ENCODE measurements at places on chromosomes 13 and 19. TPM values are rescaled to one million over a fixed set of nuclear protein-coding genes. Genes with fewer than 3 reads are reported as not detected.

Gene PSG11
- total RNA-seq = not detected

Gene CC2D1A
- 18.7 TPM for total RNA-seq

Gene KASH5
- not detected for total RNA-seq

Gene C19orf85
- total RNA-seq = not detected

Gene NCCRP1
- not detected for total RNA-seq

Gene IGFL2
- total RNA-seq = not detected

DNA sequence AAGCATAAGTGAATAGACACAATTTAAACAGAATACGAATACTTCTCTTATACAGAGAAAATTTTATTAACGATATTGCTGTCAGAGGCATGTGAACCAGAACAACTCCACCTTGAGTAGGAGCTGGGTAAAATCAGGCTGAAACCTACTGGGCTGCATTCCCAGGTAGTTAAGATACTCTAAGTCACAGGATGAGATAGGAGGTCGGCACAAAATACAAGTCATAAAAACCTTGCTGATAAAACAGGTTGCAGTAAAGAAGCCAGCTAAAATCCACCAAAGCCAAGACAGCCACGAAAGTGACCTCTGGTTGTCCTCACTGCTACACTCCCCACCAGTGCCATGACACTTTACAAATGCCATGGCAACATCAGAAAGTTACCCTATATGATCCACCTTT, 49.2 kb upstream of the TRPC4 start:
- DNase-seq = no peak

DNA sequence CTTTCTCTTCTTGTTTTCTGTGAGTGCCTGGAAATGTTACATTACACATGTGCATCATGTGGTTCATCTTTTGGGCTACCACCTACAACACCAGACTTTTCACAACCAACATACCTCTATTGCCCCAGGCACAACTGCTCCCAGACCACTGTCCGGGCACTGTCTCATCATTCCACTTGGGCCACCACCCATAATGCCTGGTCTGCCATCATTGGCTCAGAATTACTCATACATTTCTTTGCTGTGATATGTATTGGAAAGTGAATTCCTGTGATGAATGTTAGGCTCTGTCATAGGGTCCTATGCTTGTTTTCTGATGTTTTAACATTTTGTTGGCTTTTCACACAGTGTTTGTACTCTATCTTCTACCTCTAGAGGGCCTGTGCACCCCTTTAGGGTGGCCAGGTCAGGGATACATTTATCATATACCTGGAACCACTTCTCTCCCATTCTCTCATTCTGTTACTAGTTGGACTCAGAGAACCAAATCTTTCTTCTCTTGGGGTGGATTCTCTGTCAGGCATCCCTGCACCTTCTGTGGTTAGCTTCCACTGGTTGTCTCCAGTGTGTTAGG, 172.8 kb downstream of the NHLRC3 start:
- no peak for DNase-seq

- DNase-seq = no peak
These were observed 21.4 kb downstream of the NAXD start for GRCh38 chr13:110636701-110637201.

GRCh38 chr19:53019684-53020083, 6.0 kb downstream of the ERVV-1 start:
- DNase-seq = no peak

- DNase-seq = no peak
These were observed 34.9 kb downstream of the LRCH1 start for GRCh38 chr13:46587807-46588418.

DNA sequence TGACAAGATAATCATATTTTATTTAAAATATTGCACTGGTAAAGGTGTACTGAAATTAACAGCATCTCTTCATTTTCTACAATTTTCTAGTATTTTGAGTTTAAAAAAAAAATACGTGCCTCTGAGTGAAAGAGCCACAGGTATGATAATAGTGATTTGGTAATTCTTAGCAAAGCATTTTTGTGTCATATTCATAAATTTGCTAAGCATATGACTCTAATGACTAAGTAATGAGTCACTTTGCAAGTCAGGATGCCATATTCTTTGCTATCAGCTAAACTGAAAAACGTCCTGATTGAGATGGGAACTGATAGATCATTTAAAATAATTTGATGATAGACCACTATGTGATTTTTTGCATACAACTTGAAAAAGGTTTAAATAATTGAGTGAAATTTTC, 136.1 kb upstream of the IRS2 start:
- DNase-seq = no peak

GRCh38 chr19:10923260-10924112, 5.0 kb downstream of the YIPF2 start:
- peak; percentile 46 for DNase-seq

DNA sequence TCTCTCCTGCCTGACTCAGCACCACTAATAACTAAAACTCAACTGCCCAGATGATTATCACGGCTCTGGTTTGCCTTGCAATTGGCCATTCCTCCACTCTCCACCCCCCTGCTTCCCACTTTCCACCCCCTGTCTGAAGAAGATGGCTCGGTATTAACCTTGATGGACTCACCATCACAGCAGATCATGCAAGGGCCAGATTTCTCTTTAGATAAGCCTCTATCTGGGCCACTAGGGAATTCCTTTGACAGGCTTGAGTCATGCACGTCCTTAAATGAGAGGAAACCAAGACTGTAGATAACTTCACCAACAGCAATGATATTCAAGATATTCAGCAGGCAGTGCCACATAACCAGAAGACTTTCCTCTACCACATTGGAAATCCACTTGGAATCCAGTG, 131.1 kb upstream of the NBEA start:
- DNase-seq = no peak

GRCh38 chr19:34075661-34076091, 96.6 kb upstream of the LSM14A start:
- DNase-seq = no peak

- no peak for DNase-seq
These were observed 122.3 kb downstream of the RFC3 start for GRCh38 chr13:33940256-33940655.

- no peak for DNase-seq
These were observed 23.5 kb downstream of the RASA3 start for GRCh38 chr13:114108894-114109293.

DNA sequence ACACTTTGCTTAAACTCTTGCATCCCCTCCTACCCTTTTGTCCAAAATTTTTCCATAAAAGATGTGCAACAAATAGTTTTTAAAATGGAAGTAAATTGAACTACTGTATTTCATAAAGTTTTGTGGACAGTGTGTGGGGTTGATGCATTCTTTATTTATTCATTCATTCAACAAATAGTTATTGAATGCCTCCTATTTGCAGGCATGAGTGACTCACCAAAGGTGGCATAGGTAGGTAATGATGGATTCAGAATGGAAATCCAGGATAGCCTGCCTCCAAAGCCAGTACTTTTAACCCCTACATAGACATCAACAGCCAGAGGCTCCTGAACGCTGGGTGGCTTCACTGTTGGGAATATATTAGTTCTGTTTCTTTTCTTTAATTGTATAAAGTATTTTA, 2.4 kb upstream of the CSNK1A1L start:
- no peak for DNase-seq

DNA sequence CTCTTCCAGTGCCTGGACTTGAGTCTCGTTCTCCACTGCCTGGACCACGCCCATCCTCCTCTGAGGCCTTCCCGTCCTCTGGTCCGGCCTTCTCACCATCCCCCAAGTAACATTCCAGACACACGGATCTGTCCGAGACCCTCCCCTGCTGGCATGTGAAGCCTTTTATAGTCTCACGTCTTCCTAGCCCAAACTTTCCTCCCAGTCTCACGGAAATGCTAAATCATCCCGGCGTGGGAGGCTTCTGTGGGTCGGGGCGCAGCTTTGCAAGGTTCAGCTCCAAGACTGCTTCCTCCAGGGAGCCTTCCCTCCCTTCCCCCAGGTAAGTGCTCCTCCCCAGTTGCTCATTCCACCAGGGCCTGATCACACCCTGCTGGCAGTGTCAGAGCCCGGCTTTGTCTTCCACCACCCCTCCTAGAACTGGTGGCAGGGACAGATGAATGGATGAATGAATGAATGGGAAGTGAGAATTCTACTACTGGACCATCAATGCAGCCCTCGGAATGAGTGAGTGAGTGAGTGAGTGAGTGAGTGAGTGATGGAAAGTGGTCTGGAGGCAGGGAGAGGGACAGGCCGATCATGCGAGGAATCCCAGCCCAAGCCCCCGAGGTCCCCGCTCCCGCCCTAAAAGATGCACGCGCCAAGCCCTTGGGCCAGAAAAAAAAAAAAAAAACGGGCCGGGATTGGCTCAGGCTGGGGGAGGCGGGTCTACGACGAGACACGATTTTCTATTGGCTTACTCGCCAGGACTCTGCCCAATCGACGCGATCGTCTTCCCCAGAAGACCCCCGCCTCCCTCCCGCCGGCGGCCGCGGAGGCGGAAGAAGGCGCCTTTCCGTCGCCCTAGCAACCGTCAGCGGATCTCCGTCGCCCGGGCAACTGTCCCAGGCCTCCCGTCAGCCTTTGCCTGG, 9.3 kb downstream of the EPHX3 start:
- DNase-seq = peak; percentile 94

- no peak for DNase-seq
These were observed 10.7 kb upstream of the PABPC3 start for GRCh38 chr13:25085125-25085742.

DNA sequence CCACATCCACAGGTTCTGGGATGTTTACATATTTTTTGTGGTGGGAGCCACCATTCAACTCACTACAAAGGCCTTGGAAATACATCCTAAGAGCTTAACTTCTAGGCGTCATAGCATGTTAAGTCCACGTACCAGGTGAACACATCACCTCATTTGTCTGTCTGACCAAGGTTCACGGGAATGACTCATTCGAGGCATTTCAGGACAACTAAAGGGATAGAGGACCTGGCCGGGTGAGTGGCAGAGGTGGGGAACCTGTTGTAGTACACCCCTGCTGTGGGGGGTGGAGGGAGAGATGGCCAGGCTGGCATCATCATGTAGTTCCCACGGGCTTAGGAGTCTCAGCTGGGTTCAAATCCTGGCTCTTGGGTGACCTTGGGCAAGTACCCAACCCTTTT, 51.5 kb downstream of the BICRA start:
- DNase-seq = no peak

DNA sequence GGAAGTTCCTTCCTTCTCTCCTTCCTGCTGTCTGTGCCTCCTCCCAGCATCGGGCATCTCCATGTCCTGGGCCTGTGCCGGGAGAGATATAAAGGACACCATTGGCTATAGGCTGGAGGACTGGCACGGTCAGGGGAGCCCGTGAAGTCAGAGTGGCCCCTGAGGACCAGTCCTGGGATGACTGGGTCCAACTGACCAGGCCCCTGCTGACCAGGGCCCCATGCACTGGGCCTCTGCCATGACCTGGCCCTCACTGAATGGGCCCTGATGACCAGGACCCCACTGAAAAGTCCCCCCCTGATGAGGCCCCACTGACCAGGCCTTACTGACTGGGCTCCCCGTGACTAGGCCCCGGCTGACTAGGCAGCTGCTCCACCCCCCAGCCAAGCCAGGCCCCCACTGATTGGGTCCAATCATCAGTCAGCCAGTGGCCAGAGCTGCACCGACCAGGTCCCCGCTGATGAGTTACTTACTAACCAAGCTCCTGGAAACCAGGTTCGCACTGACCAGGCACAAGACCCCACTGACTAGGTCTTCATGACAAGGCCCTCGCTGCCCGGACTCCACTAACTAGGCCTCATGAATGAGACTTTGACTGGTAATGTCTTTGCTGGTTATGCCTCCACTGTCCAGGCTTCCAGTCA, 20.0 kb upstream of the ZNF14 start:
- no peak for DNase-seq

GRCh38 chr19:29263305-29264135, 50.6 kb upstream of the UQCRFS1 start:
- DNase-seq = no peak

- no peak for DNase-seq
These were observed 710.9 kb upstream of the SPRY2 start for GRCh38 chr13:81051873-81052272.

GRCh38 chr13:29428310-29429181, 166.9 kb downstream of the SLC7A1 start:
- DNase-seq = peak; percentile 77

DNA sequence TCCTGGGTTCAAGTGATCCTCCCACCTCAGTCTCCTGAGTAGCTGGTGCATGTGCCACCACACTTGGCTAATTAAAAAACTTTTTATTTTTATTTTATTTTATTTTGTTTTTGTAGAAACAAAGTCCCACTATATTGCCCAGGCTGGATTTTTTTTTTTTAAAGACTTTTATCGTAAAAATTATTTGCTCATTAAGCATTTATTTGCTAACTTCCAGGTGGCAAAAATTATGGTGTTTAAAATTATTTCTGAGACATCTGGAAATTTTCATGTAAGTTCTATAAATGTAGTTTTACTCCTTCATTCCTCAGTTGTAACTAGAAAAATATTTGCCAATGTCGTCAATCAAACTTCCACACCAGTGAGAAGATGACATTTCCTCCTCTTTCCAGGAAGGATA, 233.3 kb upstream of the DACH1 start:
- DNase-seq = no peak

DNA sequence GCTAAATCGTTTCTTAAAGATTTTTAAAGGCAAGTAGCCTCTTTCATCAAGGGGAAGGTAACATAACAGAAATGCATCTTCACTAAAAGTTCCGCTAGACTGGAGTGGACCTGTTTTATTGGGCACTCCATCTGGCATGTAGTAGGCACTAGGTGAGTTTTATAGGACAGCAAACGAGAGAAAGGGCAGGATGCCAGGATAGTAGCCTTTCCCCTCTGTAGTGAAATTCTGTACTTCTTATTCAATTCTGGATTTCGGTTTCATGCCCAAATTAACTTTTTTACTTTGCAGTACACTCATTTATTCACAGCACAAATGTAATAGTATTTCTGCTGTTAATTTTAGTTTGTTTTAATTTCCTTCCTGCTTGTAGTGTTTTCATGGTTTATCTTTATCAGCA, 45.2 kb downstream of the GPR180 start:
- no peak for DNase-seq

DNA sequence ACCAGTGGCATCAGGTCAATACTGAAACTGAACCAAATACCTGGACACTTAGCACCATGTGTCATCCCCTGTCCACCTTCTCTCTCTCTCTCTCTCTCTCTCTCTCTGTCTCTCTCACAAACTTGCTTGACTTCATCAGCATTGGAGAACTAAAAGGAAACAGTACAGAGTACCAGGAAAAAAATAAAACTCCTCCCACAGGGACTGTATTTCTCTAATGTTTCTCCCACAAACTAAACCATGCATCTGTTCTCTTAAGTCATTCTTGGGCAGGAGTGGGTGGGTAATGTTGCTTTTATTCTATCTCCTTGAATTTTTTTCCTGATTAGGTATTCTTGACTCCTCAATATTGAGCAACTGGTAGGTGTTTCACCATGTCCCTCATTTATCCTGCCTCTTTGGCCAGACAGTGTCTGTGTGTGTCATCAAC, 112.9 kb upstream of the CACNA1A start:
- DNase-seq = no peak

DNA sequence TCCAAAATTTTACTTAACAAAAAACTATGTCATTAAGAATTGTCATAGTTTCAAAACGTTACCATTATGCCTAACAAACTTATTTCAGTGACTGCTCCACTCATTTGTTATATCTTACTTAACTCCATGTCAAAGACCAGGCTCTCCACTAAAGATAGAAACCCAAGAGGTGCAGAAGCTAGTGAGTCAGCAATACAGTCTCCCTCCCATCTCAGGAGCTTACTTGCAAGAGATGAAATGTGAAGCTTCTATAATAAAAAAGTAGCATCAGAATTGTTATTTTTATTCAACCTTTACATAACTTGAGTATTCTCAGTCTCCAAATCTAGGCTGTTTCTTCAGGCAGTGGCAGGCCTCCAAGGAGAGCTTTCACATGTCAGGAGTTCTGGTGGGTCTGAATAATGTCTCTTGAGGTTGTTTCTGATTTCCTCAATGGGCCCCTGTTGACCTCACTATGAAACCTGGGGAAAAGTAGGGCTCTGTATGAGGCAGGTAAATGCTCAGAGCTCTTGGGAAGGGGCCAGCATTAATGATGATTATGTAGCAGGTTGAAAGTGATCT, 242.0 kb downstream of the NDFIP2 start:
- no peak for DNase-seq
